ENCODE measurements at places on chromosomes 4 and X.

DNA sequence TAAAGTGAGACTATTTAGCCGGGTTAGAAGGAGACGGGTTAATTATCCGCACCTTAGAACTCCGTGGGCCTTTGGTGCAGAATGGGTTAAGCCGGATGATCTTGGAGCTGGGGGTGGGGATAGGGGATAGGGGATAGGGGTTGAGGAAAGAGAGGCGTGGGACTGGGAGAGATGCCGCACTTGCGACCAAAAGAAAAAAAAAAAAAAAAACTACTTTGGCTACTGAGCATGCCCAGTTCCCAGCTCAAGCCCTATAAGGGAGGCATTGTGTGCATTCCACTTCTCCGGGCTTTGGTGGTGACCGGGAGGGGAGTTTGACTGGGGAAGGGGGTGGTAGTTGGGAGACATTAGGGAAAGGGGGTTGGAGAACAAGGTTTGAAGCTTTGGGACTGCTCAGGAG lies at the start of gene SLITRK4:
SLITRK4 (minus strand) TSS at position 187 of the 400 bp plus-strand sequence. CDS start 4,993 bp downstream, outside the sequence.
- no peak for DNase-seq

DNA sequence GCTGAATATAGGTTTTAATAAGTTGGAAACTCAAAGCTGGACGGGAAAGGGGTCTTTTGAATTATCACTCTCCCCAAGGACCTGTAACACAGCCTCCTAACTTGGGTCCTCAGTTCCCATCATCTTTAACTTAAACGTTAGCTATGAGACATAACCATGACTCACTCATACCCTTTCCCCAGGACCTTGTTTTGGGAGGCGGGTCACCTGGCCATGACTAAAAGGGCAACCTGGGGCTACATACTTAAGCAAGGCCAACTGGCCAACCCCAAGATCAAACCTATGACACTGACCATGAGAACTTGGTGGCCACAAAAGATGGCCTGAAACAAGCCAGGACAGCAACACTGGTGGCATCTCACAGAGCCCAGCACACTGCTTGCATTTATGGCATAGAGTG lies 89.0 kb downstream of the SH3KBP1 start:
- no peak for DNase-seq

- DNase-seq: no peak
Observed at GRCh38 chr4:74675673-74676279, 118.5 kb downstream of the BTC start.

GRCh38 chr4:10161840-10162239 lies 45.2 kb upstream of the WDR1 start:
- DNase-seq: no peak

DNA sequence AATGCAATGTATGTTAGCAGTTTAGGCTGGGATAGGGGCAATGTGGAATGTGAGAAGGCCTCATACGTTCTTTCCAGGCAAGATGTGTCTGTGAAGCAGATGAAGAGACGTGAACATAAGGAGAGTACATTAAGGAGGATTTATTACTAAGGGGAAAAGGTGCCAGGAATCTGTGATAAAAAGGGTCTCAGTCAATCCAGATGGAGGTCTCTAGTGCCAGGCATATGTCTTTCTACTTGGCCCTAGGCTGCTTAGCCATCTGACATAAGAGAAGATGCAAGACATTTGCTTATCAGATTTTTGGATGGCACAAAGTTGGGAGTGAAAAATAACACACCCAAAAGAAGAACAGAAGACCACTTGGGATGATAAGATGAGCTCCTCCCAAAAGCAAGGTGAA lies 93.0 kb upstream of the PRKG2 start:
- DNase-seq: no peak

DNA sequence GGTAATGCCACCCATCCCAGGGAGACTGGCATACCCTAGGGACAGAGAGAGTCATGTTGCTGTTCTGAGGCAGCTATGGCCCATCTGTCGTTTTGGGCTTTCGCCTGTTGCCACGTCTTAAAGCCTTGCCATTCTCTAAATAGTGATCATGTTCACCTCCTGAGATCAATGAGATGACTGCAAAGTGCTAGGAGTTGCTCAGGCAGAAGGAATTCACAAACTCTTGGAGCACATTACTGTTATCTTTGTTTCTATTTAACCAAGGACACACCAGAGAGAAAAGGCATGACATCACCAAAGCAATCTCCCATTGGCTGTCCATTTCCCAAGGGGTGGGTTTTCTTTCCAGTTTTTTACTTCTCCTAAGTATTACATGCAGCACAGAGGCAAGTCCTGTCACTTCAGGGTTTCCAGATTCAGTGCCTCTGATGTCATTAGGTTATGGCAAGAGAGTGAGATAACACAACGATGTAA lies 37.1 kb upstream of the SETD7 start:
- no peak for DNase-seq

DNA sequence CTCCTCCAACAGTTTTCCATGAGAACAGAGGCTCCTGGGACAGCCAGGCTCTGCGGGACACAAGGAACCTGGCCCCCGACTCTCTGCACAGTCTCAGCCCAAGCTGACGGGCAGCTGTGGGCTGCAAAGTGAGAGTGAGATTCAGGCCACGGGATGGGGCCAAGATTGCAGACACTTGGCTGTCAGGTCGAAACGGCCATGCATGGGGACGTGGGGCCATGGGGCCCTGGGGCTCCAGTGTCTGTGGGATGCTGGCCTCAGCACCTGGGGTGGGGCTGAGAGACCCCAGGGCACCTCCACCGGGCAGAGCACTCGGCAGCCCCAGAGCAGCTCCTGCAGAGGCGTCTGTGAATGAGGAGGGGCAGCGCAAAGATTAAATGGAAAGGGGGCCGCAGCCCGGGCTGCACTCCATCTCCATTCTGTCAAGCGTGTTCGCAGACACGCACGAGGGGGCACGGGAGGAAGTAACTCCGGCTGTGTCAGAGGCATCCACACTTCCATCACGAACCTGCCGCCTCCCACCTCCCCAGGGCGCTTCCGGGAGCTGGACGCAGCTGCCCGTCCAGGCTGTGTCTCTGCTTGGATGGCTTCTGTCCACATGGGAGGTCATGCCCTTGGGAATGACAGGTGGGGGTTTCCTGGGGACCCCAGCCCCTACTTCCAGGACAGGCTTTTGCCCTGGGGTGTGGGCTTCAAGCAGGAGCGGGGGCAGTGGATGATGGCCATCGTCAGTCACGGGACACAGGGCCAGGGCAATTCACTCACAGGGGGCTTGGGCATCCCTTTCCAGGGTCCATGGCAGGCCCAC lies 82.8 kb upstream of the NKX1-1 start:
- DNase-seq: no peak

Measured in NCI-H1417 treated with DMSO at 0.1 percent for 48 hours (cell line).